ENCODE measurements at places on chromosomes 4 and X.
A peak's percentile ranks its signal among the peaks of the same experiment; 100 is the strongest.

GRCh38 chr4:634599-634985 is 9.2 kb downstream of the PDE6B start:
- DNase-seq = no peak

DNA sequence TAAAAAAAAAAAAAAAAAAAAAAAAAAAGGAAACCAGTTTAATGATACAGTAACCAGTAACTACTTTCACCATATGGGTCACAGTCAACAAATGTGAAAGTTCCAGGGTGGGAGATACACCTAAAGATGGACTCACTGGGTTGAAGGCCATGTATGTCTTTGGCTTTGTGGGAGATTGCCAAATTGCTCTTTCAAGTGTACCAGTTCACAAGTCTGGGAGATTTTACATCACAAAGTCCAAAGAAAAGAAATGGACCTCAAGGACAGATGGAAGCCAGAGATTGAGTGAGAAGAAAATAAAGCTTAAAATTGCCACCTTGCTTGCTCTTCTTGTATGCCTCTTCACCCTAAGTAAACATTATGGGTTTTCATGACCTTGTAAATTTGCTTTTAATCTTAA is 65.3 kb downstream of the NHS start:
- DNase-seq = no peak

GRCh38 chr4:111718763-111719559 is 426.3 kb upstream of the FAM241A start:
- DNase-seq = no peak

- no peak for DNase-seq
These were observed 4.8 kb downstream of the NOCT start for GRCh38 chr4:139020384-139020783.

DNA sequence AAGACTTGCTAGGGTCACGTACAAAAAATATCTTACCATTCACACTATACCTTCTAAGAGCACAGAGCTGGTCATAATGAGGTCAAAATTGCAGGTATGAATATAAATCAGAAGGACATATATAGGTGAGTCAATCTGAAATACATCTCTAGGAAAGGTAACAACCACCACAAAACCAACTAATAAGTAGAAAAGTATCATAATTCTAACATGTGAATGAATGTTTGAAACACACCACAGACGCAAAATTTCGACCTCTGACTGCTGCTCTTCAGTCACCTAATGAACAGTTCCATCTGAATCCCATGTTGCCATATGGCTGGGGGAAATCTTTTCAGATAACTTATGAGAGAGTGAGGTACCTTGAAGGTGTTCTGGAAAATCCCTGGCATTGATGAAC is 22.1 kb downstream of the STAP1 start:
- no peak for DNase-seq

DNA sequence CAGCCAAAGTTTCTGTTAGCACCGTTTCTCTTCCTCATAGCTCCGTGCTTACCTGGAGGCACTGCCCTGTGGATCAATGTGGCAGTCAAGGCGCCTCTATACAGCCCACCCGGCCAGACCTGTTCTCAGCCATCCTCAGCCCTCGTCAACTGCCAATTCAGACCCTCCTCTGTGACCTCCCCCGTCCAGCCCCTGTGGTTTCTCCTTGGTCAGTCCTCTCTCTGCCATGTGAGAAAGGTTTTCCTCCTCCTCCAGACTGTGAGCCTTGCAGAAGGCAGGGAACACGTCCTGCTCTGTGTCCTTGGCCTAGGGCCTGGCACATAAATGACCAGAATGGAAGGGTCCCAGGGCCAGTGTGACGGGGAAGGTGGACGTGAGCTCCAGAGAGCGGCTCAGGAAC is 174.6 kb upstream of the PSAPL1 start:
- DNase-seq = no peak

GRCh38 chr4:20422398-20422797 is 170.7 kb downstream of the SLIT2 start:
- DNase-seq = peak; percentile 63

GRCh38 chrX:133300591-133300990 is 82.4 kb upstream of the TFDP3 start:
- DNase-seq = no peak

- no peak for DNase-seq
These were observed 131.2 kb downstream of the LDB2 start for GRCh38 chr4:16767251-16767650.

GRCh38 chr4:53598483-53598882 is 7.2 kb upstream of the LNX1 start:
- no peak for DNase-seq

- no peak for DNase-seq
These were observed 537.1 kb upstream of the CXorf51A start for GRCh38 chrX:147351644-147352043.

- DNase-seq = peak; percentile 73
These were observed 41.1 kb upstream of the WDR1 start for GRCh38 chr4:10157478-10158332.

DNA sequence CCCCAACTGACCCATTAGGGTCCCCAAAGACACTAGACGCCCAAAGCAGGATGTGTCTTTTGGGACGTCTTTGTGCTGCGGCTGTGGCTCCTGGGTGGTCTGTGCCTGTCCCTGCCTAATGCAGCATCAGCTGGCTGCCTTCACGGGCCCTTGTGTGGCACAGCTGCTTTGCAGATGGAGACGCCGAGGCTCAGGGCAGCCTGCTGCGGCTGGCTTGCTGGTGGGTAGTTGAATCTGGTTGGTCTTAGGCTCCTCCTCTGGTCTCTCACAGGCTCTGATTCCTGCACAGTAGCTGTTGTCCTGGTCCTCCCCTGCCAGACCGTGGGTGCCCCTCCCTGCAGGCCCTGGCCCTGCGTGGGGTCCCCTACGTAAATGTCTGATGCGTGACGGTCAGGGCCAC is 8.1 kb downstream of the CPZ start:
- DNase-seq = no peak

DNA sequence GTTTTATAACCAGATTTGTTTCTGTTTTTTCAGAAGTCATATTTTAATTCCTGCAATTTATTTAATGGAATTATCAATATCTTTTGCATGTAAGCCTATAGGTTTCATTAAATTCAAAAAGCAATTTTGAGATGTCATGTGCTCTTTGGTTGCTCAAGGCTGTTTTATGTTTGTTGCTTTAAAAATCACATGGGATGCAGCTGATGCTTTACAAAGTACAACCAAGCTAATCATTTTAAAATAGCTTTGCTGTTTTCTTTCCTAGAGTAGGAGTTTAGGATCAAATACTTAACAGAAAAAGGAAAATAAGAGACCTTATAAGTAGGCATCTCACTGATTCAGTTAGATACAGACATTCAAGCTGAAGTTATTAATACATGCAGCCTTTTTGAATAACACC is 11.3 kb downstream of the CPEB2 start:
- no peak for DNase-seq

DNA sequence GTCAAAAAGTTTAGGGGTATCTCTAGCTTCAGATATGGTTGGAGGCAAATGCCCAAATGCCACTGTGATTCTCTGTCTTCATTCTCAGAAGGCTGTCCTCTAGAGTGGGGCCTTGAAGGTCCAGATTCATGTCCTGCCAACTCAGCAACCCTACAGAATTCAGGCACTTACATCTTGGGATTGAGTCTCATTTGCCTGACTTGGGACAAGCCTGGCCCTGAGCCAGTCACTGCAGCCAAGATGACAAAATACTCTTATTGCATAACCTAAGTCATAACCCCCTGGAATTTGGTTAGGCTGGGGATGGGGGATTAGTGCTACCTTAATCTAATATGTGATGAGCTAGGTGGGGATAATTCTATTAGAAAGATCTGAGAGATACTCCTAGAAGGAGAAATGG is 100.5 kb downstream of the AREG start:
- no peak for DNase-seq

DNA sequence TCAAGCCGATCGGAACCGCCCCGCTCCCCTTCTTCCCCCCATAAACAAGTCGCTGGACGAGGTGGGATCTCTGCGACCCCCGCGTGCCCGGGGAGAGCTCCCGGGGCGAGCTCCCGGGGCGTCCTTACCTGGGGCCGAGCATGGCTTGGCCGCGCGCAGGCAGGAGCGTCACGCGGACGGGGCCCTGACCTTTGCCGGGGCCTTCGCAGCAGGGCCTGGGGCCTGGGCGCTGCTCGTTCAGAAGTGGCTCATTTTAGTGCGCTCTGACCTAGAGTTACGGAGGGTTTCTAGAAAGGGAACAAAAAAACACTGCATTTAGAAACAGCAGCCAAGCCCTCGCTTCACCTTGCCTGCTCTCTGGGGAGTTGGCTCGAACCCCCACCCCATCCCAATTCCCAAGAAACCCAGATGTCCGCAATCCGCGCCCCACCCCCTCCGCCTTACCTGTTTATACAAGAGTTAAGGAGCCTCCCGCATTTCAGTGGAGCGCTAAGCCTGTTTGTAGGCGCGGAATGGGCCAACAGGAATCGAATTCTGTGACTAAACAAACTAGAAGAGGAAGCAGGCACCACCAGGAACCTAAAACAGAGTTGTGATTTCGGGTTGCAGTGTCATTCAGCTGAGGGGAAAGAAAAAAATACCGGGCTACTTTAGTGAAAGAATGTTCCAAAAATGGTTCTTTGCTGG is 814 bp upstream of the RBM47 start:
- DNase-seq = no peak

DNA sequence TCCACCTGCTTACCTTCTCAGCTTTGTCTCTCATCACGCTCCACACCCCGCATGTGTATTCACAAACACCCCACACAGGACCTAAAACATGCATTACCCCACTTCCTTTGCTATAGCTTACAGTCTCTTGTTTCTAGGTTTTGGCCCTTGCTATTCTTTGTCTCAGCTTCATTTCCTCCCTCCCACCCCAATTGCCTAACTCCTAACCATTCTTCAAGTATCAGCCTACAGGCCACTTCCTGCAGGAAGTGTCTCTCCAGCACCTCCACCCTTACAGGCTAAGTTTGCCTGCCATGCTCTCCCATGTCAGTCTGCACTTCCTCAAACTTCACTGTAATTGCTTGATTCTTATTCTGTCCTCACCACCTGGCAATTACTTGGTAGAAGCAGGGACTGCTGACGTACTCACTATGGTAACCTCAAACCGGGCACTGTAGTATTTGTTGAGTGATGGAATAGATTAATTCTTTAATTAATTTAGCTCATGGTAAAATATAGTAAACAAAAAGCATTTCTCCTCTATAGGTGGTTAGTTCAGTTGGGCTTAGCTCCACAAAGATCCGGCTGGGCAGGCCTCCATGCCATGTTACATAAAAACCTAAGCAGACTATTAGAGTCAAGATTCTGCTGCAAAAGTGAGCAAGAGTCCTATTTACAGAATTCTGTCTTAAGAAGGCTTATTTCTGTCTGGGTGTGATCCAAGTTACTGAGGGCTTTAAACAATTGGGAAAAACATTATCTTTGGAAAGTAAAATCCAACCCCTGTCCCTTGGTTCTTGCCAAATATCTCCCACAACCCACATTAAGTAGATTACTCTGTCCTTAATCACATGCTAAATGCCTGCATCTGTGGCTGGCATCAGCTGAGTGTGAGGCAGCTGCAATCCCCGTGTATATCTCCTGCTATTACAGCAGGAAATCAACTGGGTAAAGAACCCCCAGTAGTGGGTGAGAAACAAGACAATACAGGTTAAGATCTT is 124.7 kb upstream of the CPEB2 start:
- DNase-seq = no peak

DNA sequence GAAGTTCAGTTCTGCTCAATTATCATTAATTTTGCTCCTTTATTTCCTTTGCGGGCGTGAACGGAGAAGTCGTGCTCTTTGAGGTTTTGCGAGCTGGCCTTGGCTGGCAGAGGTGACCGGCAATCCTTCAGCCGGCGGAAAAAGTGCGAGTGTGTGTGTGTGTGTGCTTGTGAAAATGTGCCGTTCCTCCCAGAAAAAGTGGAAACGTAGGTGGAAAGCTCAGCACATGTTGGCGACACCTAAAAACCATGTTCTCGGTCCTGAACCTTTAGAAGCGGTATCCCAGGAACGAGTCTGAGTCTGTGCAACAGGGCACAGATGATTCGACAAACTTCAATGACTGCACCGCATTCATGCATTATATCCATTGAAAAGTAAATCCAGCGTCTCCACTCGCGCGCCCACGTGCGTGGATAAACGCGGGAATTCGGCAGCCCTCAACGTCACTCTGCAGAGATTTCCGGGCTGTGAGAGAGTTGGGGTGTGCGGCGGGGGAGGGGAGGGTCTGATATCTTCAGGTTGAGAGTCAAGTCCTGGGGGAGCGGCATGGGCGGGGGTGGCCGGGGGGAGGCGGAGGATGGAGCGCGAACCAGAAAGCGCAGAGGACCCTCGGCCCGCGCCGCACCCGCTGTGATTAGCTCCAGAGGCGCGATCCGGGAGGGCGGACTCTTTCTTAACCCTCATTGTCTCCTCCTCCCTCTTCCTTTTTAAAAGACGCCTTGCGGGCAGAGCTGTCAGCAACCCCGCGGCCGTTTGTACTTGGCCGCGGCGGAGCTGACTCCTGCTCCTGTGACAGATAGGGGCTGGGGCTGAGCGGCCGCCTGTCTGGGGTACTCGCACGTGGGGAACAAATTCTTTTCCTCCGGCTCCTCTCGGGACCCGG is at the start of gene SHISA3:
Gene SHISA3, plus strand, starts transcription at position 737 of the 883 bp plus-strand sequence. CDS start 569 bp downstream, outside the sequence.
- no peak for DNase-seq

- no peak for DNase-seq
These were observed 17.1 kb downstream of the GAB1 start for GRCh38 chr4:143353797-143354196.

DNA sequence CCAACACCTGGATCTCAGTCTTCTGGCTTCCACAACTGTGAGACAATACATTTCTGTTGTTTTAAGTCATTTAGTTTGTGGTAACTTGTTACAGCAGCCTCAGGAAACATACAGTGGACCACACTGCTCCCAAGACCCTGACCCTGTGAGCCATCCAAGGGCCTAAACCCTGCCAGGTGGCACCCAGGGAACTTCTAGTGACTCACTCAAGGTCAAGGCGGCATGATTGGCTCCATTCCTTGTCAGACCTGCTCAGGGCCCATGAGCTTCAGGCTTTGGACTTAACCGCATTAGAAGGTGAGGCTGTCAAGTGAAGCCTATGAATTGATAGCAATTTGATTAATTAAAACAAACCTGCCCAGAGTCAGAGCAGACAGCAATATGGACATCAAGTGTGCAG is 165.7 kb upstream of the MAMLD1 start:
- DNase-seq = no peak

GRCh38 chr4:167020410-167020809 is 213.9 kb downstream of the SPOCK3 start:
- DNase-seq = no peak

DNA sequence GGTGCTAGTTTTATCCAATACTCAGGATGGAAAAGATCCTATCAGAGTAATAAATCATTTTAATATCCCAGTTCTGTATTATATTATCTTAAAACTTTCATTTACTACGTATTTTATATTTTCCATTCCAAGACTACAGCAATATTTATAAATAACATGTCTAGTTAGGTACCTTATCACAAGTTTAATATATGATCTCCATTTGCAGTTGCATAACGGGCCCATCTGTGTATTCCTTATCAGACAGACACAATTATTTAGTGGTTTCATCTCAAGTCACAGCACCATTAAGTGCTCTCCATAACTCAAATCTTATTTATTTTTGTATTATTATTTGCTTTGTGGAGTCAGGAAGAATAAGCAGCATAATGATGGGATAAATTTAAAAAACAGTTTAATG is 333.9 kb downstream of the SH2D1A start:
- no peak for DNase-seq

Measured in brain microvascular endothelial cell (primary cell).